Globus pallidus (tissue), 1 donor: ENCODE measurements at places on chromosomes 3 and 15.

GRCh38 chr3:98326945-98327344 is 26.7 kb upstream of the OR5K4 start:
- DNase-seq, result no peak

GRCh38 chr3:117133066-117133465 is 423.5 kb downstream of the TUSC7 start:
- no peak for DNase-seq

GRCh38 chr15:77533578-77534430 is 98.9 kb downstream of the LINGO1 start:
- DNase-seq, result no peak

GRCh38 chr15:64216196-64216595 is 53.4 kb upstream of the PPIB start:
- no peak for DNase-seq

- DNase-seq, result no peak
These were observed 270.0 kb upstream of the PROK2 start for GRCh38 chr3:72054976-72055375.
